Fibroblast of pulmonary artery (primary cell): ENCODE measurements at places on chromosomes 1 and 21.

DNA sequence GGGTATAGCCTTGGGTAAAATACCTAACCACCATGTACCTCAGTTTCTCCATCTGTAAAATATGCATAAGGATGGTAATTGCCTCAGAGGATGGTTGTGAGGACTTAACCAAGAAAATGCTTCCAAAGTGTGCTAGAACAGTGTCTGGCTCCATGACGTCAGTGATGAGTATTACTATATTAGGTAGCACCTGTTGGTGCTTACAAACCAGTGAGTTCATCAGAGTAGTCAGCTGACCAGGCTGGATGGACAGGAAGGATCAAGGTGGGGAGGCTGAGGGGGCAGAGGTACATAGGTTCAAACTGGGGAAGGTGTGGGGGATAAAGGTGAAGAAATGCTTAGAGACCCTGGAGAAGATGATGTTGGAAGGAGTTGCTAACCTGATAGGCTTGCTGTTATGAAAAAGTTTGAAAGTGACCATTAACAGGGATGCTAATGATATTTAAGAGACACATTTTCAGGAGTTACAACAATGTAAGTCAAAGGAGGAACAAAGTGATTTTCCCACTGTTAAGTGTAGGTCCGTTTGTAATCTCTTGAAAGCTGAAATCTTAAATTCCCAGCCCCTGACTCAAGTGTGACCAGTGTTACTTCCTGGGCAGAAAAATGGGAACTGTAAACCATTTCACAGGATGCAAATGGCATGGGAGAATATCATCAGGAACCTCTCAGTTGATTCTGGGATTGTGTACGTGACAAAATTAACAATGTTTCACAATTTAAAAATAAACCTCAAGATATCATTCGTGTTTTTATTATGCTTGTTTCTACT is 4.4 kb downstream of the NTPCR start:
- no peak for DNase-seq

GRCh38 chr21:44886113-44887075 is 12.9 kb upstream of the PTTG1IP start:
- no peak for DNase-seq

DNA sequence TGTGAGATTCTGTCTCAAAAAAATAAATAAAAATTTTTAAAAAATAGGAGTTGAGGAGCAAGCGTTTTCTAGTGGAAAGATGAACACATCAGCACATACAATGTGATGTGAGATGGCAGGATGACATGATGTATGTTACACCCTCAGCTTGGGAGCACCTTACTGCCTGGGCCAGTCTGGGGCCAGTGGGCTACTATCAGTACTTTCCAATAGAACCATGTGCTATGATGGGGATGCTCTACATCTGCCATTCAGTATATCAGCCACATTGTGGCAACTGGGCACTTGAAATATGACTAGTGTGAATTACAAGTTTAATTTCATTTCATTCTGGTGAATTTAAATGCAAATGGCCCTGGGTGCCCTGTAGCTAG is 156.0 kb downstream of the PGBD5 start:
- no peak for DNase-seq

GRCh38 chr1:163173121-163173520 is 29.6 kb downstream of the RGS5 start:
- DNase-seq = no peak

DNA sequence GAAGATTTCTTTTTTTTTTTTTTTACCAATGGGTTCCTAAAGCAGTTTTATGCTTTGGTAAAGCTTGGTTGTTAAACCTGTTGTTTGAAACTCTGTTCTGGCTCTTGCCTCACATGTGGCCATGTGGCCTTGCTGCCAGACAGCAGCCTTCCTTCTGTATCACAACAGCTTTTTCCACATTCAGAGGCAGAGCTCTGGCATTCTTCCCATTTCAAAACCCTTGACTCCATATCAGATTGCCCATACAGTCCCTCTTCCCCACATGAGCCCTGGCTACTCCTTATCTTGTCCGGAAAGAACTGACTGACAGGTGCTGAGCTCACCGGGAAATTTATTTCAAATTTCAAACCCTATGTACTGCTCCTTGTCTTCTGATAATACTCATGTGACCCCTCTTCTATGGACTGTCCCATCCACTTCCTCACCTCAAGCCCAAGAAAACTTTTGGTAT is 38.5 kb upstream of the LAX1 start:
- peak; percentile 36 for DNase-seq

DNA sequence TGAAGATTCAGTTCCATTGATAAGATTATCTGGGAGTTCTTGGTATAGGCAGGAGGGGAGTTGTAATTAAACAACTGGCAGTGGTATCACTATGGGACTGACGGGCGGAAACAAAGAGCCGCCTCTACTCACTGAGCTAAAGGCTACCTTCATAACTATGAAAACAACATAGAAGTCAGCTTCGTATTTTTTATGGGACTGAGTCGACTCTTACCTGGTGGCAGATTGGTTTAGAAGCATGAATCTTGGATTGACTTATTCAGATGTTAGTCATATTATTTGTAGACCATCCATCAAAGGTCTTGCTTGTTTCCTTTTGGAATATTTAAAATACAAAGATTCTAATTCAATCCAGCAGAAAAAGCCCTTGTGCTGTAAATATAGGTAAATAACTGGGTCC is 6.3 kb upstream of the HHIPL2 start:
- DNase-seq = no peak

DNA sequence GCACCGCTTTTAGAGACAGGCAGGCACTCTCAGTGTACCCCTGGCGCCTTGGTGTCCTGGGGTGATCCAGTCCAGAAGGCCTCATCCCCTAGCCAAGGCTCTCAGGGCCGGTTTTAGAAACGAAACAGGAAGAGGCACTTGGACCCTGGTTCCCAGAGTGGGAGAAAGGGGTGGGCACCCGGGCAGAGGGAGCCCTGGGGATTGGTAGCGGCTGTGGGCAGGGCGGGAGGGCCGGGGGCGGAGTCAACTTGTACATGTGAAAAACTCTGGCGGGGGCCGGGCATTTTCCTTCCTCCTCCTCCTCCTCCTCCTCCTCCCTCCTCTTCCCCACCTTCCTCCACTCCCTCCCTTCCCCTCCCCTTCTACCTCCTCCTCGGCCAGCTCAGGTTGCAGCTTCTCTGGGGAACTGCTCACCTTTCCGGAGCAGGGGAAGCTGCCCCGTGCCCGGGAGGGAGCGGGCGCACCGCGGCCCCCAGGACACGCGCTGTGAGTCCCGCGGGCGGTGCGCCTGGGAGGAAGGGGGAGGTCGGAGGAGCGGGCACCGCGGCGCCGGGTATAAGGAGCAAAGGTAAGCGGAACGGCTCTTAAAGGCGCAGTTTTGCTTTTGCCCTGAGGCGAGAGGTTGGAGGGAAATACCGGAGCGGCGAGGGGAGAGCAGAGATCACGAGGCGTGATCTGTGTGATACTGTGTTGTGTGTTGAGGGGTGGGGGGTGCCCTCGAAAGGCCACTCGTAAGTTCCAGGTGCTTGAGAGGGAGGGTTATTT is at the start of gene CDK18:
TSS of gene CDK18 (plus strand) at position 359 of the 765 bp plus-strand sequence. CDS start 18,499 bp downstream, outside the sequence.
- DNase-seq = peak; percentile 40

GRCh38 chr1:184890539-184890973 is 83.8 kb downstream of the NIBAN1 start:
- DNase-seq = peak; percentile 79

DNA sequence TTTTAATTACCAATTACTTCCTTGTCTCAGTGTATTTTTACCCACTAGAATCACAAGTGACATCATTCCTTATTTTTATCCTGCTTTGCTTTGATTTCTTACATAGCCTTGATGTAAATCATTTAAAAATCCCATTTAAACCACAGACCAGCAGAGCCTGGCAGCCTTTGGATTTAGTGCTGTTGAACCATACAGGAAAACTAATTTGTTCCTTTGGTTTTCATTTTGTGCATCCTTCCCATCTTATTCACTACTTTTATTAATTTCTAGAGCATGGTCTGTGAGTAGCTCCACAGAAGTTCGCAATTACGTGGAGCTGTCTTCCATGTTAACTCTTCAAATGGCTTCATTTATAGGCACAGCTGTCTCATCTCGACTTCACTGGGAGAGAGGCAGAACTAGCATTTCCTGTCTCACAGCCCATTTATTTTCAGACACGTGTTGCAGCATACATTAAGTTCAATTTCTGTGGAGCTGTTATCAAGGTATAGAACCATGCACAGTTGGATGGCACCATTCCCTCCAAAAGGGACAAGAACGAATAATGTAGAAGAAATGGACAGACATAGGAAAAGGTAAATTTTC is 235.3 kb downstream of the MRPL39 start:
- no peak for DNase-seq

- DNase-seq = no peak
Observed at GRCh38 chr1:39698568-39698967, 7.3 kb upstream of the HPCAL4 start.

- no peak for DNase-seq
Observed at GRCh38 chr1:99751877-99752504, 14.4 kb downstream of the FRRS1 start.

- DNase-seq = no peak
Observed at GRCh38 chr1:236893626-236894545, 98.8 kb downstream of the MTR start.

GRCh38 chr1:40782371-40782956 is 1.1 kb upstream of the KCNQ4 start:
- DNase-seq = no peak

GRCh38 chr1:106975944-106976343 is 80.5 kb upstream of the PRMT6 start:
- peak; percentile 8 for DNase-seq

DNA sequence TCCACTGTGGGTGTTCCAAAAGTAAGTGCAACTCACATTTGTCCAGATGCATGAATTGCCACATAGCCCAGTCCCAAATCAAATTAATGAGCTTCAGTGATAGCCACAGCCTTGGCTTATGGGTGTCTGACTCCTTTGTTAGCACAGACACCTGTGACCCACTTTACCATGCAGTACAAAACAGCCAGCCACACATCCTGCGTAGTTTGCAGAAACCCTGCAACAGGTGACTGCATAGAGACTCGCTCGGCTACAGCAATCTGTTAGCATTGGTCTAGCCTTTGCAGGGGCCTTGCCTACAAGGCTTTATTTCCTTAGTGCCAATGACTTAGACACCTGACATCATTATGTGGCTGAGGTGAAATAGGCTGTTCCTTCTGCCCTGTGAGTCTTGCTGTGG is 135.5 kb downstream of the CSMD2 start:
- DNase-seq = no peak

- DNase-seq = no peak
Observed at GRCh38 chr1:227781314-227781930, 34.1 kb upstream of the PRSS38 start.

DNA sequence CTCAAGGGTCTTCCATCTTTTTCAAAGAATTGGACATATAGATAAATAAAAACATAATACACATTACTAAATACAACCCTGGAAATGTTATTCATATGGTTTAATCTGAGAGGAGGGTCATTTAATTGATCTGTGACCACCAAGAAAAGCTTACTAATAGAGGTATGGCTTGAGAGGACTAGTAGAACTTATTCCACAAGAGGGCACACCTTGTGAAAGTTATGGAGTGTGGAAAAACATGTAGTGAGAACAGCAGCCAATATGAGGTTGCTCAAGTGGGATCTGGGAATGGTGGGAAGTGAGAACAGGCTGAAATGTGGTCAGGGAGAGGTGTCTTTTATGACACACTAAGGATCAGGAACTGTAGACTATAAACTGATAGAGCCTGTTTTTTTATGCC is 973.5 kb upstream of the B3GALT2 start:
- DNase-seq = peak; percentile 18

DNA sequence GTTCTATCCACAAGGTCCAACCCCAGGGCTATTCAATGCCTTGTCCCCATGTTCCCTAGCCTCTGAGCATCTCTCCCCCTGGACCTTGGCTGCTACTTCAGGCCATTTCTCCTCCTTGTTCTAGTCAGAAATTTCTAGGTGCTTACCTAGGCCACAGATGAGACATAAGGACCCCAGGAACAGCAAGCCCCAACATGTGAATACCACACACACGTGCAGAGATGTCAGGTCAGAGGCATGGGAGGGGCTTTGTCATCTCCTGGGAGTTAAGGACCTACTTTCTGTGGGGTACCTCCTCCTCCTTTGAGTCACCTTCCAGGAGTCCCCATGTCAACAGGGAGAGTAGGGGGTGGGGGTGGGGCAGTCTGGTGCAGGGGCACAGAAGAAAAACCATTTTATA is 7.1 kb upstream of the RGS16 start:
- no peak for DNase-seq

GRCh38 chr1:164863056-164863455 is 304.1 kb downstream of the PBX1 start:
- no peak for DNase-seq

GRCh38 chr1:98796049-98796448 is 134.5 kb downstream of the SNX7 start:
- no peak for DNase-seq

DNA sequence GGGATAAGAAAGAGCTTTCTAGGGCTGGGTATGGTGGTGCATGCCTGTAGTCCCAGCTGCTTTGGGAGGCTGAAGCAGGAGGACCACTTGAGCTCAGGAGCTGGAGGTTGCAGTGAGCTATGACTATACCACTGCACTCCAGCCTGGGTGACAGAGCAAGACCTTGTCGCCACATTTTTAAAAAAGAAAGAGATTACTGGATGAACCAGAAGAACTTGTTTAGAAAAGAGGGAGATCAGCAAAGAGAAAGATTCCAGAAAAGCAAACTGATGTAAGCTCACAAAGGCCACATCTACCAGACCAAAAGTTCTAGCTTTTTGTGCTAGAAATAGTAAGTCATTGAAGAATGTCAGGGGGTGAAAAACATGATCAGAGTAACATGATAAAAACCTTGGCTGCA is 117.6 kb downstream of the KIAA0319L start:
- no peak for DNase-seq

DNA sequence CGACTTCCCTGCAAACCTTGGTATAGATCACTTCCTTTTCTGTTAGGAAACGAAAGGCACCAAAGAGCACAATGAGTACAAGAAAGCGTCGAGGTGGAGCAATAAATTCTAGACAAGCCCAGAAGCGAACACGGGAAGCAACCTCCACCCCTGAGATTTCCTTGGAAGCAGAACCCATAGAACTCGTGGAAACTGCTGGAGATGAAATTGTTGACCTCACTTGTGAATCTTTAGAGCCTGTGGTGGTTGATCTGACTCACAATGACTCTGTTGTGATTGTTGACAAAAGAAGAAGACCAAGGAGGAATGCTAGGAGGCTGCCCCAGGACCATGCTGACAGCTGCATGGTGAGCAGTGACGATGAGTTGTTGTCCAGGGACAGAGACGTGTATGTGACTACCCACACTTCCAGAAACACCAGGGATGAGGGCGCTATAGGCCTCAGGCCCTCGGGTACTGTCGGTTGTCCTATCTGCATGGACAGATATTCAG is 18.5 kb downstream of the FAM89A start:
- no peak for DNase-seq

- DNase-seq = peak; percentile 65
Observed at GRCh38 chr1:17405898-17406759, 33.3 kb downstream of the RCC2 start.
